ENCODE measurements at places on chromosomes 13 and 19.

GRCh38 chr19:18254546-18255503 lies 19.4 kb downstream of the IQCN start:
- DNase-seq = no peak

GRCh38 chr19:7004313-7004931 lies 16.8 kb downstream of the MBD3L2B start:
- DNase-seq = peak; percentile 16

DNA sequence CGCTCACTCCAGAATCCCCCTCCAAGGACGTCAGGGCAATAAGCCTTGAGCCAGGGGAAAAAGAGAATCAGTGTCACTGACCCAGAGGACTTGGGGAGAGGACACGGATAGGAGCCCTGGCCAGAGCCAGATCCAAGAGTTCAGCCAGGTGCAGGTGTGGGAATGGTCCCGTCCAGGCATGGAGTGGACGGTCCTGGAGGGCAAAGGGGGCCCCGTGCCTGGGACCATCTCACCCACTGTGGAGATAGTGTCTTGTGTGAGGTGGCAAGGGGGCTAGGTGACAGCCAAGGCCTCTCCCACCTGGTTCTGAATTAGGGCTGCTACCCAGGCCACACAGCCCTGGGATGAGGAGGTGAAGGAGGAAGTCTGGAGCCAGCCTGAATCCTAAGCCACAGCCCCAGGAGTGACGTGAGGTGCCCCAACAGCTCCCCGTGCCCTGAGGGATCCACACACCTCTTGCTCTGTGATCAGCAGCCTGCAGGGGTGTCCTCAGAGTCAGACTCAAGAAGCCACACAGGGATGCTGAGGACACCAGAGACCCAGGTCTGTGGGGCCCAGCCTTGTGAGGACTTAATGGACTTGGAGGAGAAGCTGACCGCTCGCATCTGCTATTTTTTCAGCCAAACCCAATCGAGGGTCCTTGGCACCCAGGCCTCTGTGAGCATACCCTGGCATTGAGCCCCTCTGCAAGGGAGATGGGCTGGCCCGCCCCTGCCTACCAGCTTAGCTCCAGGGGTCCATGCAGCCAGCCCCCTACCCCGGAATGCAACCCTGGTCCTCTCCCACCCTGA lies 16.4 kb upstream of the ZNF14 start:
- DNase-seq = no peak

DNA sequence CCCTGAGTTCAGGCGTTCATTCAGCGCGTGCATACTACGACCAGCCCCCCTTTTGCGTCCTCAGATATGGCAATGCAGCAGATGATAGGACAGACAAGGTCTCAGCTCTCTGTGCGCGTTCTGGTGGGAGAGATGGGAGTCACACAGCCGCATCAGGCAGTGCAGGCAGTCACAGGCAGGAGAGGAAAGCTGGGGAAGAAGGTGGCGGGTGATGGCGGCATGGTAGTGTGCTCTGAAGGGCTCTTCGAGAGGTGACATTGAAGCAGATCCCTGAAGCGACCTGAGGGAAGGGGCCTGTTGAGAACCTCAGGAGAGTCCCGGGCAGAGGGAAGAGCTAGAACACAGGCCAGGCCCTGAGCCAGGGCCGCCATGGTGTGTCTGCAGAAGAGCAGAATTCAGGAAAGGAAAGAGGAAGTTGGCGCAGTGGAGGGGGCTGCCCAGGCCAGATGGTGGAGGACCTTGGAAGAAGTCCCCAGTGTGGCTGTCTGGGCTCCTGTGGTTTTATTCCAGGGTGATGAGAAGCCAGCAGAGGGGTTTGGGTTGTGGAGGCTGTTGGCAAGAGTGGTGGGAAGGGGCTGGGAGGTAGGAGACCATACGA lies 3.5 kb downstream of the USF2 start:
- no peak for DNase-seq

GRCh38 chr13:39531646-39532045 lies 71.3 kb downstream of the LHFPL6 start:
- DNase-seq = no peak

DNA sequence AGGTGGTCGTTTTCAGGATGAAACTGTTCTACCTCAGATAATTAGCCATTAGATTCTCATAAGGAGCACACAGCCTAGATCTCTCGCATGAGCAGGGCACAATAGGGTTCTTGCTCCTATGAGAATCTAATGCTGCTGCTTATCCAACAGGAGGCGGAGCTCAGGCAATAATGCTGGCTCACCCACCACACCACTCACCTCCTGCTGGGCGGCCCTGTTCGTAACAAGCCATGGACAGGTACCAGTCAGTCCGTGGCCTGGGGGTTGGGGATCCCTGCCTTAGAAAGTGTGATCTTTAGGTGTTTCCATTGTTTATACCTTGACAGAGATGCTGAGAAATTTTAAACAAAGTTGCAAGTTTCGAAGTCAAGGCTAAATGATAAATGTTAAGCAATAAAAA lies 344.6 kb upstream of the HTR2A start:
- no peak for DNase-seq

DNA sequence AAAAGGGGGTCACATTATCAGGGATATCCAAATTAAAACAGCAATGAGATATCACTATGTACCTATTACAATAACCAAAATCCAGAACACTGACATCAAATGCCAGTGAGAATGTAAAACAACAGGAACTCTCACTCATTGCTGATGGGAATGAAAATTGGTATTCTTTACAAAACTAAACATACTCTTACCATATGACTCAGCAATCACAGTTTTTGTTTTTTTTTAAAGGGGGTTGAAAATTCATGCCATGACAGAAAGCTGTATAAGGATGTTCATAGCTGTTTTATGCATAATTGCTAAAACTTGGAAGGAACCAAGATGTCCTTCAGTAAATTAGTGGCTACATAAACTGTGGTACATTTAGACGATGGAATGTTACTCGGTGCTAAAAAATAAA lies 71.6 kb upstream of the SLITRK1 start:
- DNase-seq = no peak

DNA sequence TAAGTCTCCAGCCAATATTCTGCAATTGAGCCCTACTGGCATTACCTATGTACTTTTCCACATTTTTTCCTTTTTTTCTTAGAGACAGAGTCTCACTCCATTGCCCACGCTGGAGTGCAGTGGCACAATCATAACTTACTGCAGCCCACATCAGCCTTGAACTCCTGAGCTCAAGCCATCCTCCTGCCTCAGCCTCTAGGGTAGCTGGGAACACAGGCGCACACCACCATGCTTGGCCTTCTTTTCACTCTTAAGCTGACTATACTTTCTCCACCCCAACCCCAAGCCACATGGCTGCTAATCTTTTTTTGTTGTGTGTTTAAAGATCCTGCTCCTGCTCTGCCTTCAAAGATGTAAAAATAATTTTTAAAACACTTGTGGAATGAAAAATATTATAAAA lies 1.6 kb upstream of the LATS2 start:
- DNase-seq = no peak

DNA sequence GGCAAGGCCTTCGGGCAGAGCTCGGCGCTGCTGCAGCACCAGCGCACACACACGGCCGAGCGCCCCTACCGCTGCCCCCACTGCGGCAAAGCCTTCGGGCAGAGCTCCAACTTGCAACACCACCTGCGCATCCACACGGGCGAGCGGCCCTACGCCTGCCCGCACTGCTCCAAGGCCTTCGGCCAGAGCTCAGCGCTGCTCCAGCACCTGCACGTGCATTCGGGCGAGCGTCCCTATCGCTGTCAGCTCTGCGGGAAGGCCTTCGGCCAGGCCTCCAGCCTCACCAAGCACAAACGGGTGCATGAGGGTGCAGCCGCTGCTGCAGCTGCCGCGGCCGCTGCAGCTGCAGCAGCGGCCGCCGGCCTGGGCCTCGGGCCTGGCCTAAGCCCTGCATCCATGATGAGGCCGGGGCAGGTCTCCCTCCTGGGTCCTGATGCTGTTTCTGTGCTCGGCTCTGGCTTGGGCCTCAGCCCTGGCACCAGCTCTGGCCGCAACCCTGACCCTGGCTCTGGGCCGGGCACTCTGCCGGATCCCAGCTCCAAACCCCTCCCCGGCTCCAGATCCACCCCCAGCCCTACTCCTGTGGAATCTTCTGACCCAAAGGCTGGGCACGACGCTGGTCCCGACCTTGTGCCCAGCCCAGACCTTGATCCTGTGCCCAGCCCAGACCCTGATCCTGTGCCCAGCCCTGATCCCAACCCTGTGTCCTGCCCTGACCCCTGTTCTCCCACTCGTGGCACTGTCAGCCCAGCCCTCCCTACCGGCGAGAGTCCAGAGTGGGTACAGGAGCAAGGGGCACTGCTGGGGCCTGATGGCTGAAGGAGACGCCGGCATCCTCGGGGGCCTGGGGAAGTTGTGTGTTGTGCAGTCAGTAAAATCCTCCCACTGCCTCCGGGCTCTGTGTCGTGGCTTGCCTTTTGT lies 2.0 kb upstream of the MCOLN1 start:
- DNase-seq = no peak

DNA sequence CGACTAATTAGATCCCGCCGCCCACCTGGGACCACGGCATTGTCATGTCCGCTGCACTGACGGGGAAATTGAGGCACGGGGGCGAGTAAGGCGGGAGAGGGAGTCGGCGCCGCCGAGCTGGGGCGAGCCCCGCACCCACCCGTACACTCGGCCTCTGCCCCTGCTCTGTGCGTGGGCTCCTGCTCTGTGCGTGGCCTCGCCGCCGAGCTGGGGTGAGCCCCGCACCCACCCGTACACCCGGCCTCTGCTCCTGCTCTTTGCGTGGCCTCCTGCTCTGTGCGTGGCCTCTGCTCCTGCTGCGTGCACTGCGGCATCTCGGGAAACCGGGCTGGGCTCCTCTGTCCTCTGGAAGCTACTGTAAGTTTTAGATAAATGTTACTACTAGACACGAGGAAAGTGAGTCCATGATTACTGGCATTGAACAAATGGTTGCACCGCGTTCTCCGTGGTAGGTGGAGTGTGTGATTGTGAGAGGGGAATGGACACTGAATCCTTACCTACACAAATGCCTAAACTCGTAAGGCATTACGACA lies 826 bp upstream of the C1QTNF9 start:
- no peak for DNase-seq

GRCh38 chr13:70043685-70044084 lies 63.9 kb upstream of the ATXN8OS start:
- DNase-seq = peak; percentile 70

All from kidney capillary endothelial cell (primary cell).